D341Med (cell line): ENCODE measurements at places on chromosomes 16 and 17.
A peak's percentile ranks its signal among the peaks of the same experiment; 100 is the strongest.

DNA sequence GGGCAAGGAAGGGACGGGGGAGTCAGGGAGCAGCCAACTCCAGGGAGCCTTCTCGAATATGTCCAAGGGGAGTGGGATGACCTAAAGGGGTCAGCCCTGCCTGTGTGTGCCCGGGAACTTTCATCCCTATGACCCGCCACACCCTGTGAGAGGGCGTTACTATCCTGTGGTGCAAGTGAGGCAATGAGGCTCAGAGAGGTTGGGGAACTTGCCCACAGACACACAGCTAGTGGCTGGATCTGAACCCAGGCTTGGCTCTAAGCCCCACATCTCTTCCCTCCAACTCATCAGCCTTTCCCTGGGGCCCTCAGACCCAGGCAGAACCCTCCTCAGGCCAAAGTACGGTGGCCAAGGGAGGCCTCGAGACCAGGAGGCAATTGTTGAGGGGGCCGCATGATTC lies 23.2 kb downstream of the JUP start:
- DNase-seq = no peak

DNA sequence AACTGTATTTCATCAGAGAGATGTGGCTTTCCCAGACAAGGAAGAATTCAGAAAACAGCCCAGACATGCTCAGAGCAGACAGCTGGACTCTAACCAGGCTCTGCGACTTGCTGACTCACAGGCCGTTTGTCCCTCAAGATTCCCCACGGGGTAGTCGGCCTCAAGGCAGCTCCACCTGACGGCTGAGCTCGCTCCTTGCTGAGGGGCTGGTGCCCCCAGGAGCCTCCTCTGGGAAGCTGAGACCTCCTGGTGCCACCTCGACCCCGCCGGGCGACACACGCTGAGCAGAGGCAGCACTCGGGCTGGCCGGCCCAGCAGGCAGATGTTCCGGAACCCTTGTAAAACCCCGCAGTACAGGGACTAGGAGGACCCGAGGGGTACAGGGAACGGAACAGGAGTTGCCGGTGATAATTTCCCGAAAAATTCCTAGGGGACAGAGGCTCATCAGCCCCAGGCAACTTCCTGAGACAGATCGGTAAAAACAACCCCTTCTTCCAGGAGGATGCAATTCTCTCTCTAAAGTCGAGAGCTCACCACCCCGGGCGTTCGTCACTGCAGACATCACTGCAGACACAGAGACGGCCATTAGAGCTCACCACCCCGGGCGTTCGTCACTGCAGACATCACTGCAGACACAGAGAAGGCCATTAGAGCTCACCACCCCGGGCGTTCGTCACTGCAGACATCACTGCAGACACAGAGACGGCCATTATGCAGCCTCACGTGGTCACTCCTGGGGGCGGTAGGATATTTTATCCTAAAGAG lies 19.9 kb downstream of the RPH3AL start:
- DNase-seq = peak; percentile 17

DNA sequence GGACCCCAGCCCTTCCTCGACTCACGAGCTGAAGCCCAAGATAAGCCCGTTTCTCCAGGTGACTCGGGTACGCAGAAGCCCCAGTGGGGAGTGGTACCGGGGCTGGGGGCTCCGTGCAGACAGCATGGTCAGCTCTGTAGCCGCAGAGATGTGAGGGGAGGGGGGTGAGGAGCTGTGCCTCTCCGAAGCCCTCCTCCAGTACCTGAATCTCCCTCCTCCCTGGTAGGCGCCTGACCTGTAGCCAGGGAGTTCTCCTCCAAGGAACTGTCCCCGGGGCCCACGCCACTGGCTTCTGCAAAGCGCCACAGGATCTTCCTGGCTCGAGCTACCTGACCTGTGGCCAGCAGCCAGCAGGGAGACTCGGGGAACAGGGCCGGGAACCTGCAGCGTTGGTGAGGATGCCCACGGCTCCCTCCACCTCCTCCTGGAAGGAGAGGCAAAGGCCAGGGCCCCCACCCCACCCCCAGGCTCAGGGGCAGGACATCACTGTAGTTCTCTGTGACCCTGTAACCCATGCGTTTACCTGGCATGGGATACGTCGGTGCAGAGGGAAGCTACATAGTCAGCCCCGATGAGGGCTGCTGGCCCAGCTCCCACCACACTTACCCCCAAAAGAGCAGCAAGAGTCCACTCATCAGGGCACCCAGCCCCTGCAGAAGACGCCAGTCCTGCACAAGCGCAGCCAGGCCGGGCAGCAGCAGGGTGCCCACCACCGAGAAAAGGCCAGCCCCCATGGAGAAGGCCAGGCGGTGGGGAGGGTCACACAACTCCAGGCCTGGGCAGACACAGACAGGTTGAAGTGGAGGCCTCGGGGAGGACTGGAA lies 1.7 kb downstream of the SLC22A31 start:
- peak; percentile 11 for DNase-seq

DNA sequence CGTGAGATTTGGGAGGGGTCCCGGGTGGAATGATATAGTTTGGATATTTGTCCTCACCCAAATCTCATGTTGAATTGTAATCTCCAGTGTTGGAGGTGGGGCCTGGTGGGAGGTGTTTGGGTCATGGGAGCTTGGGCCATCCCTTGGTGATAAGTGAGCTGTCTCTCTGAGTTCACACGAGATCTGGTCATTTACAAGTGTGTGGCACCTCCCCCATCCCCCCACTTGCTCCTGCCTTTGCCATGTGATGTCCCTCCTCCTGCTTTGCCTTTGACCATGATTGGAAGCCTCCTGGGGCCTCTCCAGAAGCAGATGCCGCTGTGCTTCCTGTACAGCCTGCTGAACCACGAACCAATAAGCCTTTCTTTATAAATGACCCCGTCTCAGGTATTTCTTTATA lies 21.3 kb upstream of the BAIAP2 start:
- no peak for DNase-seq

DNA sequence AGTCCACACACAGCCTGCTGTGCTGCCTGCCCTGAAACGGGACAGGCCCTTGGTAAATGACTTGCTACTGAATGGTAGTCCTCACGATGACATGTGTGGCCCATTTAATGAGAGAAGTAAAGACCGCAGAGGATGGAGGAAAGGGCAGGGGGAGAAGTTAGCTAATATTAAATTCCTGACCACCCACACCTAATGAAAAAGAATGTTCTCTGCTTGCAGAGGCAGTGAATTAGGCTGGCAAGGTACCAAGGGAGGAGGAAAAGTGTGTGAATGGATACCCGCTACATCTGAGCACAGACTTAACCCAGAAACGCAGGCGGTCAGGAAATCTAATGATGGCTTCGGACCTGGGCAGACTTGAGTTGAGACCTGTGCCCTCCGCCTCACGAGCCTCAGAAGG lies 141.2 kb downstream of the PRKCA start:
- DNase-seq = no peak

- DNase-seq = no peak
These were observed 148.5 kb upstream of the WSCD1 start for GRCh38 chr17:5921512-5922282.

DNA sequence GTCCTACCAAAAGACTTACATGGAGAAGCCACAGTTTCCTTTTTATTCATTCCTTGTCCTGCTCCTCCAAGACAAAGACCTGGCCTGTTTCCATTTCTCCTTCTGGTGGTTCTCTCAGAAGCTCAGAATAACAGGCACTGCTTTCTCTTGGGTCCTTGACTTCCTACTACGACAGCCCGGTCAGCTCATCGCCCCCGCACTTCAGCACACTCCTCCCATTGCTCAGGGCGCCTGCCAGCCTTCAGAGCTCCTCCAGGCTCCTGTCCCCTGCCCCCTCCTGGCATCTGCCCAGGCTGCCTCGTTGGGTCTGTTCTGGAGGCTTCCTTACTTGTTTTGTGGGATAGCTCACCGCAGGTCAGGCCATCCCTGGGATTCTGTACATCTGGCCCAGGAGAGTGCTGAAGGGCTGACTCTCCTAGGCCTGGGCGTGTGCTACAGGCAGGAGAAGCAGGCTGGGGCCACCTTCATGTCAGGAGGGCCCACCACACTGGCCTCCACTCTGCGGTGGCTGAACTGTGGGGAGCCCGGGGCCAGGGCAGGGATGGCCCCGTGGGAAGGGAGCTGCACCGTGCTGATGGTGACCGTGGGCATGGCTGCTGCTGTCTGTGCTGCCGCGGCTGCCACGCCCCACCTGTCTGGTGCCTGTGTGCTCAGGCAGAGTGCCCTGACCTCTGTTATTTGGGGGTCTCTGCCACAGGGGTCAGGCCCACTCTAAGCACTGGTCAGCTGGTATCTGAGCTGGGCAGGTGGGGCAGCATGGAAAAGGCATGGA lies 17.7 kb downstream of the TCF25 start:
- DNase-seq = no peak
